ENCODE measurements at places on chromosomes 16 and 17. TPM values are rescaled to one million over a fixed set of nuclear protein-coding genes. Genes with fewer than 3 reads are reported as not detected.

- DNase-seq = no peak
These were observed 223.1 kb downstream of the ZNF423 start for GRCh38 chr16:49632795-49633184.

DNA sequence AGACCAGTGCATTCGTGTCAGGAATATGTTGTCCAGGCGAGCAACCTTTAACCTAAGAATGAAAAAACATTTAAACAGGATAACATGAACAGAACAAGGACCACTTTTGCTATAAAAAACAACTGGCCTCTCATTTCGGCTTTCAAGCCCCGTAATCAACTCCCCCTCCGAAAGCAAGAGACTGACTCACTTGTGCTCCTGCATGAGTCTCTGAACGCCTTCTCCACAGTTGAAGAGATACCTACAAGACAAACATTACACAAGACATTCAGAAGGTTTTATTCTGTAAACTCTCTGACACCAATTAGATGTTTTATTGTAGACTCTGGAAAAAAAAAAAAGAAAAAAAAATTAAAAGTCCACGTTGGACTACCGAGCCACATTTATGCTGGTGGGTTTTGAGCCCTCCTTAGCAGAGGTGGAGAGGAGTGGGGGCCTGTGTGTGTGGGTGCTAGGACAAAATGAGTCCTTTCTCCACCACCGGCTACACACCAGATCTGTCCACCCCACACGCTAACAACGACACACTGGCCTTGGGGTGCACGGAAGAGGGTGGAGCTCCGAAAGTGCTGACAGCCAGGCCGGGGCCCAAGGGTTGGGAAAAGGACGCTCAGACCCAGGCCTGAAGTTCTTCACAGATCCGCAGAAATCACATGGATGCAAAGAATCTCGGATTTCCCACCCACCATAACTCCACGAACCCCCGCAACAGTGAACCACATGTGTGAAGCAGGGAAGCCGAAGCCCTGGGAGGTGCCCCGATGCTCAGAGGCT is 759 bp downstream of the ELAC2 start:
- no peak for DNase-seq

DNA sequence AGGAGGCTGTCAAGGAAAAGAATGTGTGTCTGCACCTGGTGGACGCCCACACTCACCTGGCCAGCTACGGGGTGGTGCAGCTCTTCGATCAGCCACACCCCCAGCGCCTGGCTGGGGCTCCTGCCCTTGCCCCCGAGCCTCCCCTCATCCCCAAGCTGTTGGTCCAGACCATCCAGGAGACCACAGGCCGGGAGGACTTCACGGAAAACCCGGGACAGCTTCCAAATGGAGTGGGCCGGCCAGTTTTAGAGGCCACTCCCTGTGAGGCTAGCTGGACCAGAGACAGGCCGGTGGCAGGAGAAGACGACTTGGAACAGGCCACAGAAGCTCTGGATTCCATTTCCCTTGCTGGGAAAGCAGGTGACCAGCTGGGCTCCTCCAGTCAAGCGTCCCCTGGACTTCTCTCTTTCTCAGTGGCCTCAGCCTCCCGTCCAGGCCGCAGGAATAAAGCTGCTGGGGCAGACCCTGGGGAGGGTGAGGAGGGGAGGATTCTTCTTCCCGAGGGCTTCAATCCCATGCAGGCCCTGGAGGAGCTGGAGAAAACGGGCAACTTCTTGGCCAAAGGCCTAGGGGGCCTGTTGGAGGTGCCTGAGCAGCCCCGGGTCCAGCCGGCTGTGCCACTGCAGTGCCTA is 2.2 kb downstream of the WDR81 start:
- no peak for DNase-seq

DNA sequence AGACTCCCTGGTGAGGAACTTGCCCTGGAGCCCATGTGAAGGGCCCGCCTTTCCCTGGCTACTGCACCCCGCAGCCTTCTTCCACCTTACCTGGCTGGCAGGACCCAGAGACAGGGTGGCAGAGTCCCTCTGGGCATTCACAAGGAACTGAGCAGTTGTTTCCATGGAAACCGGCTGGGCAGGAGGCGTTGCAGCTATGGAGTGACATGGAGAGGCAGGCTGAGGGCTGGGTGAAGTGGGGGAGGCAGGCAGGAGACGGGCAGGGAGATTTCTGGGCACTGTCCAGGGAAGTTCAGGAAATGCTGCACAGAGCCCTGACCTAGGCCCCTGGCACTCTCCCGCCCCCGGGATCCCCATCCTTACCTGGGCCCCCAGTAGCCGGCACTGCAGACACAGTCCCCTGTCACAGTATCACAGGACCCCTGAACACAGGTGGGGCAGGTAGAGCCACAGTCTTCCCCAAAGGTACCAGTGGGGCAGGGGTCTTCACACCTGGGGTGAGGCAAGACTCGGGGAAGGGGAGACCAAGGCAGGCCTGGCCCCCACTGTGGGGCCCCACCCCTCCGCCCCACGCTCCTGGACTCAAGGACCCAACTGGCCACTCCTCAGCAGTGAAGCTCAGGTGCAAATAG is 5.9 kb downstream of the SCARF1 start:
- DNase-seq = no peak

GRCh38 chr16:88977812-88978607 is 1.0 kb upstream of the CBFA2T3 start:
- no peak for DNase-seq

DNA sequence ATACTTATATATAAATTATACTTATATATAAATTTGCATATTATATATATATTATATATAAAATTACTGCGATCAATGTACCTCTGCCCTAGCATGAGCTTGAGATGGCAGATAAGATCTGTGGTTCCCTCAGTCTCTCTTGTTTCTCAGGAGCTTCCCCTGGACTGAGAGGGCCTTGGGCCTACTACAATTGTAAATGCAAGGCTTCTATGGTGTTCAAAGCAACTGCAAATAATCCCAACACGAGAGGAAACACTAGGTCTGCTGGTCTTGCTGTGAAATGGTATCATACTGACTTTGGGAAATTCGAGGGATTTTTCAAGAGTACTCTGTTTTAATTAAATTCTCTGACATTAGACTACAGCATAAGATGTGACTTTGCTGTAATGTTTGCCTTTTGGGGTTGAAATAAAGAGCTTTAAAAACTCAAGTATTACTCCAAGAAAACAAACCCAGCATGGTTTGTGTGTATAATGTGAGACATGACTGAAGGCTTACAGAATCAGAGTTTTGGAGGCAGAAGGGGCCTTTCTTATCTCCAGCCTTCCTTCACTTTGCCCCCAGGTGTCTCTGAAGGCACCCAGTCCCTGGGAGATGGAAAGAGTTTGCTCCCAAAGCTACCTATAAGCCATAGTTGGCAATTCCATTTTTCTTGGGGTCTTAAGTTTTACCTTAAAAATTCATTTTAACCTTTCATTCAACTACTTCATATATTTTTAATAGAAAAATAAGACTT is 24.2 kb downstream of the ACSM1 start:
- DNase-seq = no peak

- no peak for DNase-seq
These were observed 20.5 kb downstream of the MYO15A start for GRCh38 chr17:18129041-18129502.

GRCh38 chr17:43490621-43491020 is 6.8 kb downstream of the DHX8 start:
- no peak for DNase-seq

- no peak for DNase-seq
These were observed 665.6 kb upstream of the SOX9 start for GRCh38 chr17:71455219-71455618.

DNA sequence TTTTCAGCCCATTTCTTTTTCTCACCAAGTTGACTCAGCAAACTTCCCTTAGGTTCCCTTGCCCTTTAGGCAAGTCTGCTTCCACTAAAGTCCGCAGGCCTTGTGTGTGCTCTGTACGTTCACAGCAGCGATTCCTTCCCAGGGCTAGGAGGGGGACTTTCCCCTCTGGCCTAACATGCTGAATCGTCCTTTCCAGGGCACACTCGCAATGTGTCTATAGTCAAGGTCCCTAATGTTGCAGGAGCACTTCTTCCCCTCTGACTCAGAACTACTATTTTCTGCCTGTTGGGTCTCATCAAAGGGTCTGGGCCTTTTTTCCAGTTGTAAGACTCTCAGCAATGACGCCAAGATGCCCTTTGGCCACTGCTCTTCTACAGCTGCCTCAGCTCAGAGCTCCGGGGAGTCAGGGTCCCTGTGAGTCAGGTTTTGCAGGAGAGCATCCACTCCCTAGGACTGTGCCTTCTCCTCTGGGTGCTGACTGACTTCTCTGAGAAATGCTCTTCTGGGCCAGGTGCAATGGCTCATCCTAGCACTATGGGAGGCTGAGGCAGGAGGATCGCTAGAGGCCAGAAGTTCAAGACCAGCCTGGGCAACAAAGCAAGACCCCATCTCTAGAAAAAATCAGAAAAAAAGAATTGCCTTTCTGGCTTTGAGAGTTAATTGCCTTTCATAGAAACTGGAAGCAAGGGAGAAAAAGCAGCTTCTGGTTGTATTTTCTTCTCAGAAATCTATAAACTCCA is 64.4 kb upstream of the TBX2 start:
- DNase-seq = no peak

- DNase-seq = no peak
These were observed 4.0 kb upstream of the HSD3B7 start for GRCh38 chr16:30980959-30981358.

DNA sequence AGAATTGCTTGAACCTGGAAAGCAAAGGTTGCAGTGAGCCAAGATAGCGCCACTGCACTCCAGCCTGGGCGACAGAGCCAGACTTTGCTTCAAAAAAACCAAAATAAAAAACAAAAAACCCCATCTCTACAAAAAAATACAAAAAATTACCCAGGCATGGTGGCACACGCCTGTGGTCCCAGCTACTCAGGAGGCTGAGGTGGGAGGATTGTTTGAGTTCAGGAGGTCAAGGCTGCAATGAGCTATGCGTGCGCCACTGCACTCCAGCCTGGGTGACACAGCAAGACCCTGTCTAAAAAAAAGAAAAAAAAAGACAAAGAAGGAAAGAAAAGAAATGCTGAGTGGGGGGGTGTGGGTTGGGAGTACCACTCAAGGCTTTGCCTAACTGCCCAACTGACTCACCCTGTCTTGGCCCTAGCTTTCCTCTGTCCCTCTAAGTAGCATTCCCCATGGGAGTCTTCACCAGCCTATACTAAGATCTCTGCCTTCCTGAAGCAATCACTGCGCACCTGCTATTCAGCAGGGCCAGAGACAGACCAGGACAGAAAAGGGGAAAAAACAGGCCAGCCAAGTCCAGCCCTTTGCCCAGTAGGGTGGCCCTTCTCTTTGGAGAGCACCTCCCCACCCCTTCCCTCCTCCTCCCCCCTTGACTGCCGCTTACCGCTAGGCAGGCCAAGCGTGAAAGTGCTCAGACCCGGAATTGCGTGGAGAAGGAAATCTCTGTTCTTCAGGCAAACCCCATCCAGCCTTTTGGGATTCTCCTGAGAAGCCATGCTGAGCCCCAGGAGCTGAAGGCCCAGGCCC is 45.8 kb downstream of the RTN4RL1 start:
- DNase-seq = no peak

The CHD9 gene
- 16.3 TPM for total RNA-seq

The ICAM2 gene
- total RNA-seq = 53.3 TPM

The KRT36 gene
- not detected for total RNA-seq

The EVI2A gene
- total RNA-seq = 31.7 TPM

The FLCN gene
- total RNA-seq = 15.4 TPM

The ADAP2 gene
- total RNA-seq = 1.5 TPM

Data from activated CD8-positive, alpha-beta T cell treated with anti-CD3 and anti-CD28 coated beads for 36 hours (primary cell).